EH (cell line): ENCODE measurements at places on chromosomes 1 and 21.

- DNase-seq, result no peak
These were observed 645 bp upstream of the TLR5 start for GRCh38 chr1:223143537-223144248.

GRCh38 chr1:99943223-99943794 lies 26.5 kb upstream of the SLC35A3 start:
- peak; percentile 76 for DNase-seq

- no peak for DNase-seq
These were observed 4.6 kb upstream of the NAXE start for GRCh38 chr1:156586892-156587477.

DNA sequence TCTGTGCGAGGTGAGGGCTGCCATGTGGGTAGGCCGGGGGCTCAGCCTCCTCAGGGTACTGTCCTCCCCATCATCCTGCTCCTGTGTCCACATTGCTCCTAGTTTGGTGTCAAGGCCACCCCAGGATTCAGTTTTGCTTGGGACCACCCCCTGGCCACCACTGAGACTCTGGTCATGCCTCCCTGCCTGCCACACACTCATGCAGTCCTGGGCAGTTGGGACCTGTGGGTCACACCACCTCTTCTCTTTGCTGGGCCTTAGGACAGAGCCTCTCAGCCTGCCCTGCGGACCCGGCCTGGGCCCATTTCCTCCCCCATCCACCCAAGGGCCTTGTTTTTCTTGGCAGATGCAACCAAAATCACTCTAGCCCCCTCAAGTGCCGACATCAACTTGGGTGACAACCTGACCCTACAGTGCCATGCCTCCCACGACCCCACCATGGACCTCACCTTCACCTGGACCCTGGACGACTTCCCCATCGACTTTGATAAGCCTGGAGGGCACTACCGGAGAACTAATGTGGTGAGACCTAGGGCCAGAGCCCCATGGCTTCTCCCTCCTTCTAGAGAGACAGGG lies 19.4 kb downstream of the TMEM81 start:
- DNase-seq, result no peak

DNA sequence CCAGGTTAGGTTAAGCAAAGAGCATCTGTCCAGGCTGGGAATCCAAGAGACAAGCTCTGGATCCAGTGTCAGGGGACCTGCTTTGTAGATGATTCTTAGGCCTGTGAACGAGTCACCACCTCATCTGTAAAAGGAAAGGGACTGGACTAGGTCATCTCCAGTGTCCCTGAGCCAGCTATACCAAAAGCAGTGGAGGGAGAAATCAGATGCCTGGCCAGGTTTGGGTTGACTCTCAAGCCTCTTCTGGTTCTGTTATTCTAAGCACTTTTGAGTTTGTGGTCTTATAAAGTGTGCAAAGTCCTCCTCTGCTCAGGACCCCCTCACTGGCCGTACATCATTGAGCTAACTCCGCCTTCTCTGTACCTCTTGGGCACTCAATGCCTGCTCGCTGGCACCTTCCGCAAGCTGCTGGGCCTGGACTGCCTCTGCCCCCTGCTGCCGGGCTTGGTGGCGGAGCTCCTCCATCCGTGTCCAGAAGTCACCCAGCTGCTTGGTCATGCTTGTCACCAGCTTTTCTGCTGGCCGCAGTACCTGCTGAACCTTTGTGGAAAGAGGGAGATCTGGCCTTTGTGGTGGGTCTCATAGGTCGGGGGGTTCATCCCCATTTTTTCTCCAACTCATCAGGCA lies 33.6 kb downstream of the CAMK1G start:
- DNase-seq, result no peak

DNA sequence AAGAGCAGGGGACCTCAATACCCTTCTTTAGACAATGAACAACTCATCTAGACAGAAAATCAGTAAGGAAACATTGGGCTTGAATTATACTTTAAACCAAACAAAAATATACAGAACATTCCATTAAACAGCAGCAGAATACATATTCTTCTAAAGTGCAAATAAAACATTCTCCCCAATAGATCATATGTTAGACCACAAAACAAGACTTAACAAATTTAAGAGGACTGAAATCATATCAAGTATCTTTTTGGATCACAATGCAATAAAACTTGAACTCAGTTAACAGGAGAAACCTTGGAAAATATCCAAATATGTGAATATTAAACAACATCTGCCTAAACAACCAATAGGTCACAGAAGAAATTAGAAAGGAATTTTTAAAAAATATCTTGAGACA lies 47.7 kb upstream of the HP1BP3 start:
- DNase-seq, result no peak
